ENCODE measurements at places on chromosomes 4 and X.

- no peak for DNase-seq
Observed at GRCh38 chr4:110675426-110675825, 52.5 kb upstream of the PITX2 start.

- no peak for DNase-seq
Observed at GRCh38 chrX:21733705-21734104, 24.2 kb downstream of the SMPX start.

DNA sequence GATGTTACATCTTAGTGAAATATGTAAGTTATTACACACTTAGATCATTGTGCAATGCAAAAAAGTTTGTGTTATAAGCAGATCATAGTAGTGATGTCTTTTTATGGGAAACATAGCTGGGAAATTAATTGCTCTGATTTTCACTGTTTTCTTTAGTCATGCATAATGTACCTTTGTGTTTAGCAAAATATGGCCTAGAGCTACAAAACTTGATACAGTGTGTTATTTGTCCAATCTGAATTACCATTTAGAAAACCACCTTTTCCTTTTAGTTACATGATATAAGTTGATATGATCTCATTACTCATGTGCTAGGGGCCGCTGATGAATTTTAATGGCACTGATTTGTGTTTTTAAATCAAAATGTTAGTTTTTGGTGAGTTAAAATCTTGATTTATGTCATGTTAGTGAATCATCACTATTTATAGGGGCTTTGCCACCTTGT is 2.0 kb downstream of the BMPR1B start:
- DNase-seq = no peak

DNA sequence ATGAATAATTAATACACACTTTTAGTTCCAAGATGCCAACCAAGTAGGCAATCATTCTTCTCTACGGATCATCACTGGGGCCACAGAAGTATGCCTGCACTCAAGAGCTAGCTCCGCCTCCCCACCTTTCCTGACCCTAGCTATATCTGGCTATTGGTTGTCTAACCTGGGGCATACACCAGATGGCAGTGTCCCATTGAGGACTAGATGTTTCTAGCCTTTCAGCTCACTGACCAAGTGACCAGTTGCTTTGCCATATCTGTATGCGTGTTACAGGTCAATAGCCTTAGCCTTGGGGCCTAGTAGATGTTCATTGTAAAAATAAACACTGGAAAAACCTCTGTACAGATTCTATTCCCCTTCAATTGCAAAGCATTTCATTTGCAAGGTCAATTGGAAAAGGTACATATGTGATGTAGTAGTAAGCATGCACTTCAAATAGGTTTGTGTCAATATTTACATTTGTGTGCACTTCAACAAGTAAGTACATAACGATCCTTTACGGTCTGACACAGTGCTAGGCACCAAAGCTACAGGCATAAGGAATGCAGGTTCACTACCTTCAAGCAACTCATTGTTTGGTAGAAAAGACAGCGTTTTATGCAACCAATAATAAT is 521.7 kb downstream of the PPARGC1A start:
- DNase-seq = no peak

GRCh38 chr4:96729641-96730040 is 889.7 kb downstream of the PDHA2 start:
- DNase-seq = no peak

DNA sequence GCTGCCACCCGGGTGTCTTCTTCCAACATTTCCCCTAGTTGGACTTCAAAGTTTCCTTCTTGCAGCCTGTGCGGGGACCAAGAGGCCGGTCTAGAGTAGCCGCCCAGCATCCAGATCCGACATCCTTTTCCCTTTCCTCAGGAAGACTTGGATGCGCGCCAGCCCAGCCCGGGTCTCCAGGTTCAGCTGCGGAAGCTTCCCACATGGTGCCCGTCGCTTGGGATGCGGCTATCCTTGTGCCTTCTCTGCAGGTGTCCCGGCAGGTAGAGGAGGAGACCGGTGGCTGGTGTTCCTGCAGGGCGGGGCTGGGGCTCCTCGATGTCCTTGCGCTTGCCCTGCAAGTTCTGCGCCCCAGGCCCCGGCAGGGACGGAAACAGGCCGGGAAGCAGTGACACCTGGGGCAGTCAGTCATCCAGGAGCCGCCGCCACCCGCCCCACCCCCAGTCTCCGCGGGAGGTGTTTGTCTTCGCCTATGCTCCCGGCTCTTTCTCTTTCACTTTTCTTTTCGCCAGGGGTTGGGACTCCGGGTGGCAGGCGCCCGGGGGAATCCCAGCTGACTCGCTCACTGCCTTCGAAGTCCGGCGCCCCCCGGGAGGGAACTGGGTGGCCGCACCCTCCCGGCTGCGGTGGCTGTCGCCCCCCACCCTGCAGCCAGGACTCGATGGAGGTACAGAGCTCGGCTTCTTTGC is at the start of gene IL15:
TSS of gene IL15 (plus strand) at position 502 of the 689 bp plus-strand sequence. CDS start 82,882 bp downstream, outside the sequence.
- DNase-seq = peak; percentile 65

DNA sequence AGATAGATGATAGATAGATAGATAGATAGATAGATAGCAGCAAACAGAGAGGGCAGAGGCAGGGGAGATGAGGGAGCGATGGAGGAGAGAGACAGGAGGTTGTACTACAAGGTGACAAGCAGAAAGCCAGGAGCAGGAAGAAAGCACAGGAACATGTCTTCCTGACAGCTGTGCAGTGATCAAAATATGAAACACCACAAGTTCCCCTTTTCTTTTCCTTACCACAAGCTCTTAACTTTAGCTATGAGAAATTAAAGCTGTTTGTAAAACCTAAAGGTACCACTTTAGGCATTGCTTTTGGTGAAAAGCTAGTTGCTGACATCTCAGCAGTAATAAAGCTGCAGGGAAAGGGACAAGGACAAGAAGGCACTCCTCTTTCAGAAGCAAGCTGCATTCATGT is 9.1 kb upstream of the MAGED4B start:
- DNase-seq = no peak

DNA sequence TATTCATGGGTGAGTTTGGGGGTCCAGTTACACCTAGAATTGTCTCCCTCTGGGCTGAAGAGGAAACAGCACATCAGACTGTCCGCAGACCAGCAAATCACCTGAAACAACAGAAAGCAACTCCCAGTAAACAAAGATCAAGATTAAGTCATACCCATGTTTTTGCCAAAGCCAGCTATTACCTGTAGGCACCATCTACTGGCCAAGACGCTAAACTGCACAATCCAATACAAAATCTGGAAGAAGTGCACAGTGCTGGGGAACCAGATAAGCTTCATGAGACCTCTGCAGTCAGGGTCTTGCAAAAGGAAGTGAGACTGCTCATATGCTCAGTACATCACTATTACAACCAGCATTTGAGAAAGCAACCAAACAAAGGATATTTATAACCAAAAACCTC is 157.5 kb upstream of the ITM2A start:
- no peak for DNase-seq

- DNase-seq = no peak
Observed at GRCh38 chrX:132692066-132692465, 203.2 kb upstream of the MBNL3 start.

GRCh38 chr4:73596001-73596400 is 24.2 kb downstream of the RASSF6 start:
- no peak for DNase-seq

DNA sequence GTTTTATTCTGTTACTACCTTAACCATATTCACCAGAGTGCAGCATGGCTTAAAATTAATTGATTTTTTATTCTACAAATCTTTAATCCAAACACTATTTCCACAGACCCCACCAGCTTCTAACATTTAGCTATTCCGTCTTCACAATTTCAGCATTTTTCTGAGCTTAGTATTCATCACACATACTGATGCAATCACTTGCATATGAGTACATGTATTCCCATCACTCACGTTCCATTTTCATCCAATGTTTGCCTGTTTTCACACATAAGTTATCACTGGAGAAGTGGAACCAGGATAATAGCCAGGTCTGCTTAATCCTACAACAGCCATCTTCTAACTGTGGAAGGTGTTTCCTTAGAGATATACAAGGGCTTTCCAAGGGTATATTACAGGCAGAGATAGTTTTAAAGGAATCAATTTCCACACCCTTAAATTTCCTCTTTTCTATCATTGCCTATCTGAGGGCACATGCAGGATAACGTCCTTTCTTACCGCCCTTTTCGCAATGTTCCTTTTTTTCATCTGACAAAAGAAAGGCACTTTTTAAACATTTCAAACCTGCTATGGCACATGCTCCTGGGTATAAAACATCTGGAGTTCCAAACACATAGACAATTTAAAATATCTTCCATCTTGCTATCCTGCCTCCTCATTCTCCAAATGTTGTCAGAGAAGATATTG is 115.8 kb downstream of the CORIN start:
- no peak for DNase-seq

DNA sequence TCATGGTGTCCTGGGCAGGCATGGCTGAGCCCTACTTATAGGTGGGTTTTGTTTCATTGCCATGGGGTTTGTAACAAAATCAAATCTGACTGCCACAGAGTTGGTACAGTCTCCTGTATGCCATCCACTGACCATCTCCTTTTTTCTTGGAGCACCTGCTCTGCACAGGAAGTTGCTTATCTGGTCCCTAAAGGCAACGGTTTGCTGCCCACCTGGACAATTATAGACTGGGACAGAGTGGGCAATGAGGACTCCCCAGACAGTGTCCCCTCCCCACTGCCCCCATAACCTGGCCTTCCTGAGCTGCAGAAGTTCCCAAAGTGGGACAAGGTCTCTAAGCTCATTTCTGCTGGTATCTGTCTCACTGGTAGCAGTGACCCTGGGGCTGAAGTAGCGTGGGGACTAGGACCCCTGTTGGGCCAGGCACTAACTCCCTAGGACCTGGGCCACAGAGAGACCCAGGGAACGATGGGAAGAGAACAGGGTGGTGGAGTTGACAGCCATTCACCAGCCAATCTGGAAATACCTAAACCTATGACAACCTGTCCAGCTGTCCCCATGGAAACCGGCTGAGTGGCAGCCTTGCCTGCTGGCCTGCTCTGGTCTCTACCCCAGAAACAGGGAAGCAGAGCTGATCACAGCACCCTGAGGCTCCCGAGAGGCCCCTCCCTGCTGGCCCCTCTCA is 64.7 kb downstream of the WFS1 start:
- no peak for DNase-seq

- DNase-seq = no peak
Observed at GRCh38 chr4:166017804-166018203, 144.8 kb downstream of the TLL1 start.

DNA sequence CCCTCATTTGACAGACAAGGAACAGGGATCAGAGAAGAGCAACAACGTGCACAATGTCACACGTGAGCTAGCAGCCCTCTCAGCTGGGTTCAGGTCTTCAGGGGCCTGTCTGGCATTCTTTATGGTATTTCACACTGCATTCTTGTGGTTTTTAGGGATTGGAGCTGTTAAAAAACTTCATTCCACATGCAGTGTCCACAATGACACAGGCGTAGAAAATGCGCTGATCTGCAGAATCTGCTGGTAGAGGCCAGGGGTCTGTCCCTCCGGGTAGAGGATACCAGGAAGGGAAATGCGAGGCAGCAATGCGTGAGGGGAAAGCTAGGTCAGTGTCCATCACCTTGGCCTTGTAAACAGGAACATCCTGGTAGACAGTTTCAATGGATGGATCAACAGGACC is 36.6 kb downstream of the MAP7D3 start:
- DNase-seq = no peak

DNA sequence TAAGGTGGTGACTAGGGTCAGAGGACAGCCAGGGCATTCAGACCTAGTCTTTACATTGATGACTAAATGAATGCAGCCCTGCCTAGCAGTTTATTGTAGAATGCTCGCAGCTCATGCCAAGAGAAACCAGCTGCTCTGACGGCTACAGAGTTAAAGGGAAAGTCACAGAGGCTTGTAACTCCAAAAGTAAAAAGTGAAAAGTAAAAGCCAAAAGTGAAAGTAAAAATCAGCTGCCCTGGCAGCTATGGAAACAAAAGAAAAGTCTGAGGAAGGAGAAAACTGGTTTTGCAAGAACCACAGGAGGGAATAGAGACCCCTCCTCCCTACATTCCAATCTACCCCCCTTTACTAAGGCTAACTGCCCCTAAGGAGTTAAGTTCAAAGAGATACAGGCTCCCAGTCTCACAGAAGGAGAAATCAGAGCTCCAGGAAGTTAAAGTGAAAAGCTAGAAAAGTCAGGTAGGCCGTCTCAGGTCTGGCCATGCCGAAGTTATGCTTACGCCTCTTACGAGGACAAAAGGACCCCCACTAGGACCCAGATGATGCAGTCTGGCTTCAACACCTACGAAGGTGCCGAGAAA is 6.0 kb downstream of the GAGE10 start:
- DNase-seq = peak; percentile 33

- DNase-seq = no peak
Observed at GRCh38 chr4:73525611-73526010, 44.1 kb downstream of the AFM start.

DNA sequence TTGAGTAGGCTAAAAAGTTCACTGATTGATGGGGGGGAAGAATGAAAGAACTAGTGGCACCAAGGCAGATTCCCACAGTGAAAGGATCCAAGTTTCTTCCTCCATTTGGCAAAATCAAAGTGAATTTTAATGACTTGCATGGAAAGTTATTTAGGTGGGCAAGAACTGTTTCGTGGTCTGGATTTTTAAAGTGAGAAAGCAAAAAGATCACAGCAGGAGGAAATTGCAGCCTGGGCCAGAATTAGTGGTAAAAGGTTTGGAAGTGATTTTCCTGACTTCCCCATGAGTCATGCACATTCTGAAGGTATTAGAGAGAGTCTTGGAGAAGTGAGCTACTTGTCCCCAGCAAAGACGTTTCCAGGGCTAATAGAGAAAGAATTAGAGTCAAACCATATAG is 207.8 kb downstream of the ANTXR2 start:
- DNase-seq = no peak

GRCh38 chrX:39826813-39827543 is 270.8 kb downstream of the BCOR start:
- no peak for DNase-seq

- DNase-seq = no peak
Observed at GRCh38 chrX:37998586-37999262, 7.6 kb upstream of the SYTL5 start.

DNA sequence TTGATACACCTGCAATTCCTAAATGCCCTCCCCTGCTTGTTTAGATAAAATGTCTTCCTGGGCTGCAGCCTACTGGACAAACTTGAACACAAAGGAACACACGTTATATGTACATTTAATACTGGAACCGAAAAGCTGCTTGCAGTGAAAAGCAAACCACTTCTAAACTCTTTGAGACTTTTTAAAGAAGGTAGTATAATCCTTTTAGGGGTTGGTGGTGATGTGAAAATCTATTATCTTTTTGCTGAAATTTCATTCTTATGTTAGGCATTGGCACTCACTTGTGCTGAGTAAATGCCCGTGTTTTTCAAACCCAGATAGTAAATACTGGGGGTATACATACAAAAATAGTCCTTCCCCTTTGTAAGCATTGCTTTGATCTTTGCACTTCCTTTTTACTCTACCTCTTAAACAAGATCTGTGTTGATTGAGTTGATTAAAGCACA is 2.2 kb downstream of the NFKB1 start:
- no peak for DNase-seq

GRCh38 chrX:105696870-105697269 is 125.5 kb upstream of the NRK start:
- no peak for DNase-seq

Data from CD4-positive, alpha-beta T cell treated with Interleukin-17A for 4 hours (primary cell).